ENCODE measurements at places on chromosomes 5 and 9.
A peak's percentile ranks its signal among the peaks of the same experiment; 100 is the strongest.

DNA sequence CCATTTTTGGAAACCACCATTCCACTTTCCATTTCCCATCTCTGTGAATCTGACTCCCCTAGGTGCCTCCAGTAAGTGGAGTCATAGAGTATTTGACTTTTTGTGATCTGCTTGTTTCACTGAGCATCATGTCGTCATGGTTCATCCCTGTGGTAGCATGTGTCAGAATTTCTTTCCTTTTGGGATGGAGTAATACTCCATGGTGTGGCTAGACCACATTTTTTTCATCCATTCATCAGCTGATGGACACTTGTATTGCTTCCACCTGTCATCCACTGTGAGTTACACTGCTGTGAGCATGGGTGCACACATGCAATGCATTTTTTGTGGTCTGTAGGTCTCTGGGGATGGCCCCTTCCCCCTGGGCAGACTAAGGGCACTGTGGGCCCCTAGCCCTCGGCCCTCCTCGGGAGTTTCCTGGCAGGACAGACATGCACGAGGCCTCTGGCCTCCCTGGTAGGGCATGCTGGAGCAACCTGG lies 115.9 kb downstream of the GADD45G start:
- no peak for DNase-seq

- DNase-seq, result peak; percentile 89
These were observed 14.3 kb downstream of the CD180 start for GRCh38 chr5:67182301-67182790.

- peak; percentile 14 for DNase-seq
These were observed 880.1 kb upstream of the SEMA6A start for GRCh38 chr5:117454716-117455212.

- DNase-seq, result no peak
These were observed 807.9 kb upstream of the NUDT12 start for GRCh38 chr5:104370523-104370922.

DNA sequence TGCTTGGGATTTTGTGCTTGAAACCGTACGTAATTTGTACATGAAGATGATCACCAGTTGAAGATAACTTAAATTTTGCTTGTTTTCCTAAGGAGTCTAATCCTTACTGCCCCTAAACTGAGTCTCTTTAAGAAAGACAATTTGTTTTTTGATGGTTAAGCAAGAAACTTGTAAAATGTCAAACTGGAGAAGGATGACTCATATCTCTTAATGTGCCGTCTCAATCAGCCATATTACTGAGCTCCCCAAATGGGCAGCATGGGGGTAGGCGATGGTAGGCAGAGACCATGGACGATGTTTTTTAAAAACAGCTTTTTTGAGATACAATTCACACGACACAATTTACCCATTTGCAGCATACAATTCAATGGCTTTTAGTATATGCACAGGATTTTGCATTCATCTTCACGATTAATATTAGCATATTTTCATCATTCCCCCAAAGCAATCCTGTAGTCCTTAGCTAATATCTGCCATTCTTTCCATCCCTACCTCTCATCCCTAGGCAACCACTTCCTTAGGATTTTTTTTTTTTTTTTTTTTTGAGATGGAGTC lies 14.3 kb downstream of the ARHGAP26 start:
- DNase-seq, result no peak

DNA sequence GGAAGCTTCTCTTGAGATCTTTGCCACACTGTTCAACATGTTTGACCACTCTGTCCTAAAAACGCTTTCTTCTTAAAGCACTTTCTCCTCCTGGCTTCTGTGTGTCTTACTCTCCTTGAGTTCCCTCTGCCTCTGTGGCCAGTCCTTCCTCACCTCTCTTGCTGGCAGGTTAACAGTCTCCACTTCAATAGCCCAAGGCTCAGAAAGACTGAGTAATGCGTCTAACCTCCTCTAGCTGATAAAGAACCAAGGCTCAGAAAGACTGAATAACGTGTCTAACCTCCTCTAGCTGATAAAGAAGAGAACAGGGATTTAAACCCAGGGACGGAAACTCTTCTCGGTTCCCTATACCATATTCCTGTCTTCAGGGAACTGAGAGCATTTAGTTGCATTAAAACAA lies 205.2 kb downstream of the AOPEP start:
- no peak for DNase-seq
